ENCODE measurements at places on chromosomes 4 and X.

GRCh38 chr4:180932370-180933001, 1310.7 kb upstream of the TENM3 start:
- no peak for DNase-seq

- no peak for DNase-seq
These were observed 35.3 kb upstream of the HAND2 start for GRCh38 chr4:173565281-173565680.

DNA sequence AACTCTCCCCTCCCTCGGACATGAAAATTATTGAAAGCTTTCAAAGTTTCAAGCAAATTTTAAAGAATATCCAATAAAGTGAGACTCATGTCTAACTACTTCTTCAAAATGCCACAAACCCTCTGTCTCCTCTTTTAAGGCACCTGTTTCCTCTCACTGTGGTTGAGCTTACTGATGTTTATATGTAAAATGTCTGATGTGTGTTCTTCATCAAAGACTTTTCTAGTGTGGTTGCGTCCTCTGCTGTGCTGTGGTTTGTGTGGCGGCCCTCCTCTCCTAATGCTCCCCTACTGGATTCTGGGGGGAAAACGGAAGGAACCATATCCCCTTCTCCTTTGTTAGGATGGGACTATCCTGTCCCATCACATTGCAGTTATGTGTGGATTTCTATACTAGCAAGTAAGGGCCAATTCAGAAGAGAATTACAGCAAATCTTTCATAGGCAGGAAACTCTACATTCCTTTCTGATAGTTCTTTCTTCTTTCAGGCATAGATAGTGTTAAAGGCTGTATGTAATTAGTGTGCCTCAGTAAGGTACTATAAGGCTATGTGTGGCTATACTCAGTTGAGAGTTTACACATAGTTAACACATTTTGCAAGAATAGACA, 221.0 kb upstream of the GPRIN3 start:
- no peak for DNase-seq

DNA sequence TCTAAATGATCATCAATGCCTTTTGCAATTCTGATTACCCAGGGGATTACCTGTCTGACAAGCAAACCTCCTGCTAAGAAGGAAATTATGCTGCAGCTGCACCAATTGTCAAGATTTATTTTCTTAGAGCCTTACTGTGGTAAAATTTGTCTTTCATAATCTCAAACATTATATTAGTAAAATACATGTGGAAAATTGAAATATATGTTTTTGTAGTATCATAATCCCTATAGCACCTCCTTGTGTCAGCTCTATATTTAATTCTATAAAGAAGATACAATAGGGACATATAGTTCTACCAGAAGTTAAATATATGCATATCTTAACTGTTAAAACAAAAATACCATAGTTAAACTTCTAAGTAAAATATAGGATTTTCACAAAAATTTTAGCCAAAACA, 655.6 kb upstream of the PCDH10 start:
- no peak for DNase-seq

DNA sequence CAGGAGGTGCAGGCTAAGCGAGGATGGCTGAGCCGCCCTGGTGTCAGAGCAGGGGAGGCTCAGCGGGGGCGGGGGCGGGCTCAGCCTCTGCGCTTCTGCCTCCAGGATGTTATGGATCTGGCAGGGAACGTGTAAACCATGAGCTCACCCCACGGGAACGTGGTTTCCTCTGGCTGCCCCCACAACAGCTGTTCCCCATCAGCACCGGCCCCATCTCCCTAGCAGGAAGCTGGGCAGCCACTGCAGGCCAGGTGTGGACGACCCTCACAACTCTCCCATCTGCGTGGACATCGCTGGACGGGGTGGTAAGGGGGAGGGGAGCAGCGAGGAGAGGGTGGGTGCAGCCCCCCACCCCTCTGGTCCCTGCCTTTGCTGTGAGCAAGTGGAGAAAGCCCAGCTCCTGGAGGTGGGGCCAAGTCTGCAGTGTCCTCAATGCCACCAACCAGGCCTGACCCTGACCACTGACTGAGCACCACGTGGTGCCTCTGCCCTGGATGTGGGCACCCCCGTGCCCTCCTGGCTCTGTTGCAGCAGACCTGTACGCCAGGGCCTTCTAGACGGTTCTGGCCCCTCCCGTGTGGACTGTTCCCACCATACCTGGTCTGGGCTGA, 28.1 kb upstream of the SPON2 start:
- no peak for DNase-seq

GRCh38 chr4:10582059-10582686, 102.4 kb downstream of the CLNK start:
- no peak for DNase-seq

DNA sequence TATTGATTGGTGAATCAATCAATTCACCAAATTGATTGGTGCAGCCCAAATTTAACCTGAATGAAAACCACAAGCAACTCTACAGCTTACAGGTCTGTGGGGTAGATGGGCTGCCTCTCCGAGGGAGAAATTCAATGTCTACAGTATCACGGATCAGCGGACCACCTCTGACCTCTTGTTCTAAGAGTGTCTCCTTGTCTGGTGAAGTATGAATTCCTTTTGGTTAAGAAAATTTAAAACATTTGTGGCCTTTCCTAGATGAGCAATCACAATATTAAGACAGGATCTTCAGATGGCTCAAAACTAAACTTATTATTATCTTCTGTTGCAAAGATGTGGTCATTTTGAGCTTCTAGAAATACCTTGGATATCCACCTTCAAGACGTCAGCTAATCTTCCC, 153.3 kb downstream of the IL15 start:
- no peak for DNase-seq

GRCh38 chrX:2592279-2592678, 91.5 kb upstream of the DHRSX start:
- no peak for DNase-seq

DNA sequence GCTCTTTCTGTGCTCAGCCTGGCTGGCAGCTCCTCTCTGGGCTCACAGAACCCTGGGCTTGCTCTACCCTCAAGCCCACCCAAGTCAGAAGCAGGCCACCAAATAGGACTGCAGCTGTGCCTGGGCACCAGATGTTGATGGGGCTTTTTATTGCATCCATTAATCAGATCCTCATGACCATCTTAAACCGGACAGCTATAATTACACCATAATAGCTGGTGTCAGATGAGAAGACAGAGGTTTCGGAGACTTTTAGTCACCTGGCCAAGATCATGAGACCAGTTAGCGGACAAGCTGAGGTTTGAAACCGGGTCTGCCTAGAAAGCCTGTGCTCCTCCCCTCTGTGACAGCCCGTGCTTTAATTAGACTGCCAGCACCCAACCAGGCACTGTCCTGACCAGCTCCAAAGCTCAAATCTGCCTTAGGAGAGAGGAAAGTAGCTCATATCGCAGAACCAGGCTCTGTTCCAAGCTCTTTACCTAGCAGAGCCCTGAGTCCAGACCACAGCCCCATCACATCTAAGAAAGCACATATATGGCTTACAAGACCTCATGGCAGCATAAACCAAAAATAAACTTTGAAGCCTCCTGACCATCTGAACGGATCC, 88.9 kb downstream of the JAKMIP1 start:
- DNase-seq = no peak

GRCh38 chr4:85659610-85660218, 184.8 kb downstream of the ARHGAP24 start:
- DNase-seq = no peak

Data from keratinocyte (primary cell).